ENCODE measurements at places on chromosomes 2 and 18.

DNA sequence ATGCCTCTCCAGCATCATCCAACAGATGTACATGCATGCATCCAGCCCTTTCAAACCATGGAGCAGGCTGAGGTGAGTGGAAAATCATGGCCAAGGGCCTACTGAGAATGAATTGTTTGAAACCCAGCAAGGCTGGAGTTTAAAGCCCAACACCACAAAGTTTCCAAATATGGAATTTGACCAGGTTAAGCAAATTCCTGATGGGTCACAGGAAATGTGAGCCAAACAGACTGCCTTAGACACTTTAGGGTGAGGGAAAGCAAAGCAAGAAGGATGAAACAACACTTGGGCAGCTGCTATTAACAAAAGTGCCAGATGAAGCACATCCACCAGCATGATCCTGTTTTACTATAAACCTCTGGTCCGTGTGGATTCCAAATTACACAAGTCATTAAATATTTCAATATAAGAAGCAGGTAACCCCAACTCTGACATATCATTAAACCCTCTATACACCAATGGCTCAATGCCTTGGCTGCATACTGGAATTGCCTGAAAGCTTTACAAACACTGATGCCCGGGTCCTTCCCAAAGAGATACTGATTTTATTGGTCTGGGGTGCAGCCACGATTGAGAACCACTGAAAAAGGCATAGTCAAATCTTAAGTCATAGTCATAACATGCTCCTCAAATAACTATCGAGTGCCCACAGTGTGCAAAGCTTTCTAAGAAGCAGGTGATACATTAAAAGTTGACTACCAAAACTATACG, 9.1 kb downstream of the KLF7 start:
- no peak for DNase-seq

- DNase-seq, result no peak
Observed at GRCh38 chr2:196448407-196449079, 191.0 kb upstream of the CCDC150 start.

- DNase-seq, result no peak
Observed at GRCh38 chr2:129803032-129803431, 176.4 kb upstream of the RAB6C start.

DNA sequence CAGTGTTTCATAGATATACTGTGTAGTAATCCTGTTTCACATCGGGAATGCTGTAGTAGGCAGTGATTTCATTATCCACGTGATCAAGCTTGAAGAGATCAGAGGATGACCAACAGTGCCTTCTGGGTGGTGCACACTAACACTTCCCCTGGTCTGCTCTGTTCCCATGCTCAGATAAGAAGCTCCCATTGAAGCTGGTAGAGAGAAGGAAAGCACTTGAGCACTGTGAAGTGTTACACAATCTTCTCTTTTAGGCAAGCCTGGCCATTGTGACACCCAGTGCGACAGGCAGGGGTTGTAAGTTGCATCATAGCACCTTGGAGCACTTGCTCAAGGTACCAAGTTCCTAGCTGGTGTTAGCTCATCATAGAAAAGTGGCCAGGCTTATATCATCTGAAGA, 30.6 kb upstream of the GPD2 start:
- DNase-seq, result no peak

DNA sequence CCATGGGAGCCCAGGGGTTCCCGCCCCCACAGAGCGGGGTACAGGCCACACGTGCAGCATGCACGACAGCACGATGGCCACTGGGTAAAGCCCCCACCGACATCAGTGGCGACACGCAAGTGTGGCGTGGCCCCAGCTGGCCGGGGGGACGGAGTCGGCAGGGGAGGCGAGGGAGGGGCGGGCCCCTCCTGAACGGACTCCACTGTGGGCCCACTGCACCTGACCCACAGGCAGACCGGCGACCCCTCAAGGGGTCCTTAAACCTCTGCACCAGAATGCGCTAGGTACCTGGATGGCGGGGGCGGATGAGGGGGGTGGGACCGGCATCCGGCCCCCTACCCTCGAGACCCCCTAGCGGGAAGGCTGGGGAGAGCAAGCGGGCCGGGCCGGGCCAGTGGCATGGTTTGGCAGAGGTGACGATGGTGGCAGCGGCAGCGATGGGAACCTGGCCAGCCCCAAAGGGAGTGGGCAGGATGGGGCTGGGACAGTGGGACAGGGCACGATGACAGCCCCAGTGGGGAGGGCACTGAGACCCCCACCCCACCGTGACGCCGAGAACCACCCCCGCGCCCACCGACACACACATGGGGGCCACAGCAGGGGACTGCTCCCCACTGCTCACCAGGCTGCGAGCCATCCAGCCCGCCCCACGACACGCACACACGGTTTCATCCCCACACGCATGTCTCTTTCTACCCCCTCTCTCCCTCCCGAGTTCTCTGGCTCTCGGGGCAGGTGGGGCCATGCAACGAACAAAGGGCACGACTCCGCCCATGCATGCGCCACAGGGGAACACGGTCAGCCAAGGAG, 91.9 kb upstream of the ANKRD30BL start:
- DNase-seq, result no peak

DNA sequence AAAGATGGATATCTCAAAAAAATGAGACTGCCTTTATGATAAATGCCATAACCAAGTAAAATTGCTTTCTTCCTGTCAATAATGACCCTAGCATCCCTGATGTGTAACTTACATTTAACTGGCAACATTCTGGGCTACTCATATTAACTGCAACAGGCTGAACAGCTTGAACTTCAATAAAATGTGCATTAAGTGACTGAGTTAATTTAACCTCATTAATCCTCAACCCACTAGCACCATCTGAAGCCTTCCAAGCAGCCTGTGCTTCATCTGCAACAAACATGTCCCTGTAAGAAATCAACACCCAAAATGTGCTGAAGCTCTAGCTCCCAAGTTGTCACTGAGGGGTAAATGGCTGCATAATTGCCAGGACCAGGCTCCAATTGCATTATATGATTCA, 296.2 kb upstream of the ZC3H15 start:
- no peak for DNase-seq

DNA sequence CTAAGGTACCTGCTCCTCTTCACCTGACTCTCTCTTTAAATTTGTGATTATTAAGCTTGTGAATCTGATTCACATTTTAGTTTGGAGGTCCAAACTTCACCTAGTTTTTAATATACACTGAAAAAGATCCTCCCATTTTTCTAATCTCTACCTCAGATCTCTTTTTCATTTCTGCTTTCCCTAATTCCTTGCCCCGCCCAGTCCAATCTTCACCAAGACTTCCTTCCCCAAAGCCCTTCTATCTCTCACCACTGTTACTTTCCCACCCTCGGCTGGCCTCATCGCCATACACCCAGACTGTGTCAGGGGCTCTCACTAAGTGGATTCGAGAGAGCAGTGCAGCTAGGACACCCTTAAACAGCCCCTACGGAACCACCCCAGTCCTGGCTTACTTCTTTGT, 40.0 kb downstream of the LBH start:
- DNase-seq, result no peak

GRCh38 chr18:9782073-9782857, 74.2 kb downstream of the RAB31 start:
- no peak for DNase-seq

DNA sequence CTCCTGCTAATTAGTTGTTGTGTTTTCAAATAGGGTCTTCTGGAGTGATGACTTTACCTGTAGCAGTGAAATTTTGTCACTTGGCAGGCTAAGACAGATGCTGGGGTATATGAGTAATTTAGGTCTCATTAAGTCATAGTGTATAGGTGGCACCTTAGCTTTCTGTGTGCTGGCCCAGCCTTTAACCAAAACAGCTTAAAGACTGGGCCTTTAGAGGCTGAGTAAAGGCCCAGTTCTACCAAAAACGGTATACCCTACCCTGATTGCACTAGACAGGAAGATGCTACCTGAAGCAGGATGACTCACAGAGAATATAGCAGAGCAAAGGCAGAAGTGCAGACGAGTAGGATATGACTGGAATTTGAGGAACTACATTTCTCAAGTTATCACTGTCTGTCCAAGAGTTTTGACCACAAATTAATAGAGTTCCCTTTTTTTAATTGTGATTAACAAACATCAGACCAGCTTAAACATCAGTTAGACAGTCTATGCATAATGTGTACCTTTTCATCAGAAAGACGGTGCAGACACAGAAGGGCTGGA, 337.9 kb upstream of the SALL3 start:
- DNase-seq, result no peak

DNA sequence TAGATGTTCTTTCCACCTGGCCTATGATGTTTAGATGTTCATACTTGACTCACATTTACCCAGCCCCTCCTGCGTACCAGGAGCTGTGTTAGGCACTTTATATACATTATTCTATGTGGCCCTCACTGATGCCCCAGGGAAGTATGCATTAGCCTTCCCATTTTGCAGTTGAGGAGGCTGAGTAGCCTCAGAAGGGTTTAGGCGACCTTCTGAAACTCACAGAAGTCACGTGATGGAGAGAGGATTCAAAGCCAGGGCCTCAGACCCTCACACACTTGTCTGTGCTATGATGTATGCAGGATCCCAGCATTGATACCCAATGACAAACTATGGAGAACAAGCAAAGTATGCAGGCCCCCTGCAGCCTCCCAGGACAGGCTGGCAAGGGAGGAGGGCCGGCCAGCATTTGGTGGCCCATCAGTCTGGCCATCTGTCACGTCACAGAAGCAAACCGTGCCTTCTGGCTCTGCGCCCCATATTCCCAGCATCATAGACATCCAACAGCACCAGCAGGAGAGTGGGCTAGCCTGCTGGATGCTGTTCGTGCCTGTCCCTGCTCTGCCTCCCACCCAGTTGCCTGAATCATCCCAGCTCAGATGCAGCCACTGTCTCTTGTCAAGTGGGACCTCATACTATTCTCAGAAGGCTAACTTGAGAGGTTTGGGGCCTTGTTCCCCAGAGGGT, 33.6 kb downstream of the EHD3 start:
- DNase-seq, result no peak

DNA sequence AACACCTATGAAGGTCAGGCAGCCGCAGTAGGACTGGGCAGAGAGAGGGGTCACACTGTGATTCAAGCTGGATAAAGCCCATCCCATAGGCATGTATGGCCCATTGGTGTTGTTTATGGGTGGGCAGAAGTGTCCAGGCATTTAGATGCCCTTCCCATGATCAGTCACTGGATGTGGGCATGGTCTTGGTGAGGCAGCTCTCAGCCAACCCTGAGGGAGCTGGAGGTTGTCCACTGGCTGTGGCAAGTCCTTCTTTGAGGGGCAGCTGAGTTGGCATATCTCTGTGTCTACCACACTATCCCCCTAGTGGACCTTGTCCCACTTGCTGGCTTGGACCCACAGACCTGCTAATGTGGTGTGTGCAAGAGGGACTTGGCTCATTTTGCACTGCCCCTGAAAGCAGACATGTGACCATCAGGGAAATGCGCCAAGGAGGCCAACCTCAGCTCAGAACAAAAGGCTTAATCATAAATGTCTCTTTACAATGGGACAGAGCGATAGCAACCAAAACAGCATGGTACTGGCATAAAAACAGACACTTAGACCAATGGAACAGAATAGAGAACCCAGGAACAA, 82.0 kb downstream of the TMEM17 start:
- DNase-seq, result no peak

GRCh38 chr2:68745006-68745405, 10.4 kb downstream of the ARHGAP25 start:
- DNase-seq, result no peak

GRCh38 chr18:21831413-21831831, 90.8 kb downstream of the MIB1 start:
- no peak for DNase-seq

GRCh38 chr2:105130546-105130945, 92.7 kb downstream of the MRPS9 start:
- DNase-seq, result no peak

- no peak for DNase-seq
Observed at GRCh38 chr2:203201426-203201825, 37.4 kb upstream of the CYP20A1 start.

GRCh38 chr18:12803069-12803936, 80.7 kb downstream of the PTPN2 start:
- DNase-seq, result no peak

DNA sequence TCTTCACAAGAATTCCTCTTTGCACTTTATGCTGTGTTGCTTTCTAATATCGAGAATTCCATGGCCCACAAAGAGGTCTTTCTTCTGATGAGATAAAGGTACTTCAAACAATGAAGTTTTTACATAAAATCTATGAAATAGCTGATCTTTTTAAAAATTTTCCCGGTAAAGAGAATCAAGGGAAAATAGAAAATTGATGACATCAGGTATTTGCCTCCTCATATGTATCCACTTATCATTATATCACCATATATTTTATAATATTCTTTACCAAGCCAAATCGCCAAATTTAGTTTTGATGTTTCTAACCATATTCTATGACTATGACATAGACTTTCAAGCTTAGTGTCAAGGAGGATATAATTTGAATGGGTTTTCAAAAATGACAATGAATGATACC, 139.8 kb downstream of the CHST9 start:
- no peak for DNase-seq

DNA sequence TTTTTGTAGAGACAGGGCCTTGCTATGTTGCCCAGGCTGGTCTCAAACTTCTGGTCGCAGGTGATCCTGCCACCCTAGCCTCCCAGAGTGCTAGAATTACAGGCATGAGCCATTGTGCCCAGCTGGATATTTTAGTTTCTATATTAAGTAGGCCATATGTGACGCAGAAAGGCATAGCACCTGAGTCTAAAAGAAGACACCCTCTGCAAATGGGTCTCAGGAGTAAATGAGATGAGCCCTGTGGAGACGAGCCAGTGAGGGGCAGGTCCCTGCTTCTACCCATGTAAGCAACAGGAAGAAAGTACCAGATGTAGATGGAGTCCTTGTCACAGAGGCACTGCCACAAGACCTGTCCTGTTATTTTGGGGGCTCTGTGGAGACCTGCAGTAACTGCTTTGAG, 322.4 kb downstream of the PTPRM start:
- DNase-seq, result no peak

DNA sequence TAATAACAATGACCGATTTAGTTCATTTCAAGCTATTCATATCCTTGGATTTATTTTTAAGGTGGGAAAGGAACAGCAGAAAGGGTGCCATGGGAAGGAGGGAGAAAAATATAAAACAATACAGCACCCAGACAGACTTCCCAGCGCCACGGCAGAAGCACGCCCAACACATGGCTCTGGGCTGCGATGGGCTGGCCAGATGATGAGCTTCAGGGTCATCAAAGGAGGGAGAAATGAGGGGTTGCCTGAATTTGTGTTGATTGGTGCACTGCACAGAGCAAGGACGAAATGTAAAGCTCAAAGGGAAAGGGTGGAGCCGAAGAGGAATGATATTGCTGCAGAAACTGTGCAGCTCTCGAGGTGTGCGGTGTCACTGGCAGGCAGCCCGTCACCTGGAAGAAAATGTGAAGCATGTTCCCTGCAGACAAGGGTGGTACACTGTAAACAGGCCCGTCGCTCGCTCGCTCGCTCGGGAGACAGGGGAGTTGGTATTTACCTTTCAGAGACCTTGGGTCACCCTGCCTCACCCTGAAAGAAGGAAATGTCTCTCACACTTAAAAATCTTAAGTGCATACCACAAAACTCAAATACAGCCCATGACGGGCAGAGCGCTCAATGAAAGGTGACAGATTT, 195.5 kb upstream of the CTAGE1 start:
- no peak for DNase-seq
